Activated naive CD4-positive, alpha-beta T cell (primary cell): ENCODE measurements at places on chromosomes 11 and 22.

- no peak for DNase-seq
These were observed 12.0 kb downstream of the JAML start for GRCh38 chr11:118212781-118213191.

GRCh38 chr11:128053981-128054931 is 533.1 kb downstream of the ETS1 start:
- DNase-seq = no peak

- DNase-seq = no peak
These were observed 387.5 kb downstream of the KCNA4 start for GRCh38 chr11:29629286-29629685.

- DNase-seq = no peak
These were observed 6.3 kb upstream of the SEZ6L start for GRCh38 chr22:26162926-26163325.

DNA sequence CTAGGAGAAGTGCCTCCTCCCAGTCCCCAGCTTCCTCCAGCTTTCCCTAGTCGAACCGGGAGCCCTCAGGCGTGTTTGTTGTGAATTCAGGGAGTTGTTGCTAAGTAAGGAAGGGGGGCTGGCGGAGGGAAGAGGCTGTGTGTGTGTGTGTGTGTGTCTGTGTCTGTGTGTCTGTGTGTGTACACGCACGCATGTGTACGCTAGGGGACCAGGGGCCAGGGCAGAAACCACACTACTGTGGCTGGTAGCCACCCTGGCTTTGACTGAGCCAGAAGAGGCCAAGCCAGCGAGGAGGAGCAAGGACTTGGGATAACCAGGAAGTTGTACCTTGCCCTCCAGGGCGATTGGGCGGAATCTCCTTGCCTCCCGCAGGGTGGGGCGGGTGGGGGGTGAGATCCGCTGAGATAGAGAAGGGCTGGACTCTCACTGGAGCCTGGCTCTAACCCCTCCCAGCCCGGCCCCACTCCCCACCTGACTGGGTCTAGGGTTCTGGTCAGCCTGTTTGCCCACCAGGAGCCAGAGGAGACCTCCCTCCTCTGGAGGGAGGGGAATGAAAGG is 7.5 kb downstream of the BCL9L start:
- DNase-seq = no peak
